ENCODE measurements at places on chromosomes 16 and 17.

GRCh38 chr16:23670137-23670776 lies 8.4 kb upstream of the PLK1 start:
- DNase-seq: peak; percentile 14

GRCh38 chr16:325375-326145 lies 27.0 kb downstream of the AXIN1 start:
- DNase-seq: no peak

GRCh38 chr17:65446838-65447526 lies 114.5 kb downstream of the AXIN2 start:
- no peak for DNase-seq

GRCh38 chr16:75250089-75250808 lies 1.2 kb downstream of the BCAR1 start:
- no peak for DNase-seq

- DNase-seq: no peak
These were observed 20.8 kb downstream of the SRP68 start for GRCh38 chr17:76051561-76051960.

DNA sequence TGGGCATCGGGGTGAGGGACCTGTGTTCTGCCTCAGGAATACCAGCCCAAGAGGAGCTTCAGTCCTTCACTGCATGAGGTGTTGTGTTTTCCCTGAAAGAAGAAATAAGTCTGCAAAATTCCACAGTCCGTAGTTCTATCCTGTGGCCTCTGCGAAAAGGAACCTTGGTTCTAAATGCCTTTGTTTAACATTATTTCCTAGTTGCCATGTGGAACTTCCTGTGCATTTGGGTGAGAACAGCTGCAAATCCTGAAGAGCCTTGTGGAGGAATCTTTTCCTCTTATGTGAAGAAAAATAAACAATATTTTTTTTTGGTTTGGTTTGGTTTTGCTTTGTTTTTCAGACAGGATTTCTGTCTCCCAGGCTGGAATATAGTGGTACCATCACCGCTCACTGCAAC lies 9.8 kb downstream of the PSKH1 start:
- DNase-seq: no peak

- no peak for DNase-seq
These were observed 14.4 kb downstream of the CPNE2 start for GRCh38 chr16:57106767-57107166.

DNA sequence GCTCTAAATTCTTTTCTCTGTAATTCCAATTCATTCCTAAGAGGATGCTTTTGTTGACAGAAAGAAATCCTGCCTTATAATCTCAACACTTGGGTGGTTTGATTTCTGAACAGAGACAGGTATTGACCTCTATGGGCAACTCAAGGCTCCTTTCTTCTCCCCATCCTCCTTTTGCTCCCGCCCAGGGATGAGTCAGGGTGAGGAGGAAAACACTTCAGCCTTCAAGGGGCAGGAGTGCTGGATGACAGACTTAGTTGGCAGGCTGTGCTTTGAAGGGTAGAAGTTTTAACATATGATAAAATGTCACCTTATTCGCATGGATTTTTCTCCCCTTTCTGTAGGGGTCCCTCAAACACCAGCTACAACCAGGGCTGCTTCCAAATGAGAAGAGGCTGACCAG lies 16.7 kb upstream of the TOM1L1 start:
- no peak for DNase-seq

GRCh38 chr17:70286391-70286790 lies 117.1 kb downstream of the KCNJ2 start:
- no peak for DNase-seq

GRCh38 chr16:89187770-89188392 lies 12.5 kb downstream of the SLC22A31 start:
- no peak for DNase-seq

DNA sequence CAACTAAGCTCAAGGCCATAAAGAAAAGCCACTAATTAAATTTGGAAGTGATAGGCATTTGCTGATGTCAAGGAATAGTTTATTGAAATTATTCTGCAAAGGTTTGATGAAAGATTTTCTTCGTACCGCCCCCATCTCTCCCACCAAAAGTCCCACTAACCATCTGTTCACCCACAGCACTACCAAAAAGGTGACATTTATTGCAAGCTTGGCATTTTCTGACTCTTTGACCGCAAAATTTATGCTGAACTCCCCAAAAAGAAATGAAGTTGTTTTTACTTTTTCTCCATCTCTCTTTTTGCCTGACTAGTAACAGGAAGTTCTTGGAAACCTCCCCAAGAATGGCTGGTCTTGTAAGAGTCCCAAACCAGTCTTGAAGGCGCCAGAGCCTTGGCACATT lies 384.9 kb upstream of the SOX9 start:
- DNase-seq: no peak

DNA sequence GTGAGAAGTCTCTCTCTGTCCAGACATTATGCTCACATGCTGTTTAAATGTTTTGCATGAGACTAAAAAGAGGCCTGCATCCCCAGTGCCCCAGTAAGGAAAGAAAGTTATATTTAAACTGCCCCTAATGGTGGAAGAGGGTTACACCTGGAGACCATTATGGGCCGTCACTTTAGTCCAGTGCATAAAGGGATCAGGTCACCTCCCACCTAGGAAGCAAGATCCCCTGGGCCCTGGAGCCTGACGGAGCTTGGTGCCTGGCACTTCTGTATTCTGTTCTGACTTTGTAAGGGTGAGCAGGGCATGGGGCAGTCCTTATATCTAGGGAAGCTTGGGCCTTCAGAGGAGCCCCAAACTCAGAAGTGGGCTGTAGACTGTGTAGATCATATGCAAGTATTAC lies 67.9 kb downstream of the CPPED1 start:
- no peak for DNase-seq

- no peak for DNase-seq
These were observed 338.2 kb downstream of the SNX29 start for GRCh38 chr16:12314653-12315185.

GRCh38 chr16:13594823-13595222 lies 325.1 kb upstream of the ERCC4 start:
- no peak for DNase-seq

DNA sequence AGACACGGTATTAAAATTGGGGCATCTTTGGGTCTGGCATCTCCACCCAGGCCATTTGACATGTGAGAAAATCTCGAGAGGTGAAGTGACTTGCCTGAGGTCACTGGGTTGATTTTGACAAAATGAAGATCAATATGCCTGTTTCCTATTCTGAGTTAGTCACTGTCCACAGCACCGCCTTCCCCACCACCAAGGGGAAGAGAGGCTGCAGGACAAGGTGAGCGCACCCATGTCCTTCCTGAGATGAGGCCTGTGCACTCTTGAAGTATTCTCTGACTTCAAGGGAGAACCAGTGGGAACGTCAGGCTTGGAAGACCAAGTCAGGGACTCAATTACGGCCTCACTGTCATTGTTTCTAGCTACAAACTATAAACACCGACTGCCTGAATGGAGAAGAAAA lies 49.9 kb upstream of the WSB1 start:
- no peak for DNase-seq

DNA sequence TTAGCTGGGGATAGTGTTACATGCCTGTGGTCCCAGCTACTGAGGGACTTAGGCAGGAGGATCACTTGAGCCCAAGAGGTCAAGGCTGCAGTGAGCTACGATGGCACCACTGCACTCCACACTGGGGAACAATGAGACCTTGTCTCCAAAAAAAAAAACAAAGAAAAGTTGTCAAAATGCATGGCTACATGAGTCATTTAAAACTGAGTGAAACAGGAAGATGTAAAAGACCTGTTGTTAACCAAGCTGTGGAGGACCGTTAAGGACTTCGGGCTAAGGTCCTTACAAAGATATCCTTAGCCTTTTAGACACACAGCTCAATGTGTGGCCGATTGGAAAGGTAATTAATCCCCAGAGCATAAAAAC lies 25.1 kb downstream of the ZP2 start:
- DNase-seq: no peak

DNA sequence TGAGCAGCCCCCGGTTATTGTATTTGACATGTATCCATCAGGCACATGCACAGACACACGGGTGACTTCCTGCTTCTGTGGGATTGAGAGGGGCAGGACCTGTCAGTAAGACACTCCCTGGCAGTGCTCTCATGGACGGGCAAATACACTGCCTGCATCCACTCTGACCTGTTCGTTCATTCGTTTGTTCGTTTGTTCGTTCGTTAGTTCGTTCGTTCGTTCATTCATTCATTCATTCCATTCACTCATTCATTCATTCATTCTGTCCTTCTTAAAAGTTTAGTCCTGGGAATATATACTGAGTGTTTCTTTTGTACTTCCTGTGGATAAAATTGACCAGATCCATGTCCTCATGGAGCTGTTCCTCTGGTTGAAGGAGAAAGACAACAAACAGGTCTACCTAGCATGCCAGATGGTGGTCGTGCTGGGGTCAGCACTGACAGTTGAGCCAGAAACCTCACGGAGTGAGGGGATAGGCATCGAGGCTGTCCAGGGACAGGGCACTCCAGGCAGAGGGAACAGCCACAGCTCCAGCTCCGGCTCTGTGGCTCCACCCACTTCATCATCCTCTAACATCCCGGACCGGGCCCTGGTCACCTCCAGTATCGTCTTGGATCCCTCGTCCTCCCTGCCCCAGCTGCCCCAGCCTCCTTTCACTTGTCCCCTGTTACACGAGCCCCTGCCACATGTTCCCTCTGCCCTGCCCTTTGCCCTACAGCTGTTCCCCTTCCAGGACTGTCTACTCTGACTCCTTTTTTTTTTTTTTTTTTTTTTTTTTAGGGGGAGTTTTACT lies 336.1 kb downstream of the CPPED1 start:
- DNase-seq: no peak

GRCh38 chr17:39965017-39965699 lies 2.4 kb downstream of the GSDMA start:
- no peak for DNase-seq

GRCh38 chr16:67932462-67932840 lies 789 bp upstream of the CTRL start:
- DNase-seq: no peak

DNA sequence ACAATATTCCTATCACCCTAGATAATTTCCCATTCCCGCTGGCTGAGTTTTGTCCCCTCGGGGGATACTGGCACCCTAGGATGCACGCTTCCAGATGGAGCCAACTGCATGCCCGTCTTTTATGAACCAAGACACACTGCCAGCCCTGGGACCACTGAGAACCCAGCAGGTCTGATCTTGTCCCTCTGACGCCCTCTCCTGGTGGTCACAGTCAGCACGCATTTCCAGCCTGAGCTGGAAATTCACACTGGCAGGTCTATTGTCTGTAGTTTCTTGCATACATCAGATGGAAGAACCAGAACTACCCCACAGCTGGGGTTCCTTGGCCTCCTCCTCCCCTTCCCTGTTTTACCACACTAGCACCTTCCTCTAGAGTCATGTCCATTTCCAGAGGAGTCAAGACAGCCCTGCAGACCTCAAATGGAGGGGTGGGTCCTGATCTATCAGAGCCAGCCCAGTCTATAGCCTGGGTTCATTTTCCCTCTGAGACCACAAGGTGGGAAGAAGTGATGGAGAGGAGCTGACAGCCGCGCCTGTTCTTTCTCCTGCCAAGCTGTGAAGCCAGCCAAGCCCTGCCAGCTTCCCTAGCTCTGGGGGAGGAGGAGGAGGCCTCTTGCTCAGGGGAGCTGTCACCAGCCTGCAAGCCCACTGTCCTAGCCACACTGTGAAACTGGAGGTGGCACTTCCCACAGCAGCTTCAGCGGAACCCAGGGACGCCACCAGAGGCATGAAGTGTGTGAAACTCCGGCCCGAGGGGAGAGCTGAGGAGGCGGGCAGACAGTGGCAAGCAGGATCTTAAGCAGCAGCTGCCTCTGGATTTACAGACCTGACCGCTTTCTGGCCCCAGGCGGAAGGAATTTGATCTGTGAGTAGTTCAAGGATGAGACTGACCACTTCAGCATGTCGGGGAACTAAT lies 29.3 kb downstream of the MXRA7 start:
- peak; percentile 51 for DNase-seq

GRCh38 chr16:50102051-50102746 lies 36.4 kb downstream of the HEATR3 start:
- DNase-seq: no peak

DNA sequence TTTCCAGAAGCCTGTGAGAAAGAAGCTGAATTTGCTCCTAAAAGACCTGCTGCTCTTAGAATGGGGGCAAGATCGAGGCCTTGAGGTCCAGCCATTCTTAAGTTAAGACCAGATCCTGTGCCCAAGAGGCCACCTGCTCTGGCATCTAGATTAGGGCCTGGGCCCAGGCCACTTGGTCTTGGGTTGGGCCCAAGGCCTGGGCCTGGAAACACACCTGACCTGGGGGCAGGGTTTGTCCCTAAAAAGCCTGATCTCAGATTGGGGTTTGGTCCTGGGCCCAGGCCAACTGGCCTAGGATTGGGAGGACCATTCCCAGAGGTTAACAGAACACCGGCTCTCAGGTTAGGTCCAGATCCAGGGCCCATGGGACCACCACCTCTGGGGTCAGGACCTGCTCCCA lies 12.9 kb downstream of the CHTF8 start:
- no peak for DNase-seq

DNA sequence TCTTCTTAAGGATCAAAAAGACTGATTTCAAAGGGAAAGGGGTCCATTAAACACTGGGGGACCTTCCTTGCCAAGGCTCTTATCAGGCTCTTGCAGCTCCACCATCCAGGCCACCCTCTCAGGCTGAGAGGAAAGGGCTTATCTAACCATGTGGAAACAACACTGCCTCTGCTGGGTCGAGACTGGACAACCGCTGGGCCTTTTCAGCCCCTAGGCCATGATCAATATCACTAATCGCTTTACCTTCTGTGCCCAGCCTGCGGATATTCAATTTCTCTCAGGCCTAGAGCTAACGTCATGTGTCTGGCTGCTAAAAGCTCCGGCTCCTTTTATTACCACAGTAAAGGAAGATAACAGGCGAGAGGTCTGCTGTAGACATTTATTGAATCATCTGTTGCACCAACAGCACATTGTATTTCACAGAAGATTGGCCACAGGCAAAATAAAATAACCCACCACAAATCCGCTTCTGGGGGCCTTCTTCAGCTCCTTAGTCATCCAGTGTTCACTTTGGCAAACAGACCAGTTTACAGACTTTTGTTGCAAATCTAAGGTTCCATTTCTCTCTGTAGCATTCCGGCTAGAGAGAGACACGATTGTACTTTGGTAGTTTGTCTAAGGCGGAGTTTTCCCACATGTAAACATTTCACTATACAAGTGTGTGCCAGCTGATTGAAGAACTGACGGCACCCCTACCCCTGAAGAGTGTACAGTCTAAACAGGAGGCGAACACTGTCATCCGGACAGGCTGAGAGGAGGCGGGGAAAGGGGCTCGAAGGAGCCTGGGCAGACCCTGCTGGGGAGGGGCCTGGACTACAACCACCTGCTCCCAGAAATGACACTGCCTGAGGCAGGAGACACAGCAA lies 13.9 kb downstream of the CYB561 start:
- no peak for DNase-seq

DNA sequence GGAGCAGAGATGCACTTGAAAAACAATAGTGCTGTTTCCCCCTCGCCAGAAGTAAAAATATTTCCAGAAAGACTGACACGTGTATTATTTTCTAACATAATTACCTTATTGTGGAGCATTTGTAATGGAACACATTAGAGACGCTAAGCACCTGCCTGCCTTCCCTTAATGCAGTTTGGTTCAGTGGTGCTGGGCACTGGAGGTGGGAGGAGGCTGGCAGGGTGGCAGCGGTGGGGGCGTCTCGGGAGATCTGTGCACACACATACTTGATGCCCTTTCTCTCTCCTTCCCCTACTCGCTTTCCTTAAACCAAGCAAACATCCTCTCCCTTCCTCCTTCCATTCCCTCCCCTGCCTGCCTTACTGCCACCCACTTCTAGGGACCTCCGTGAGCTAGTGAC lies 156.6 kb upstream of the SDK2 start:
- DNase-seq: no peak
